ENCODE measurements at places on chromosomes 1 and 21.

- no peak for DNase-seq
Measured at GRCh38 chr21:42365770-42366169, 565 bp downstream of the TFF1 start.

DNA sequence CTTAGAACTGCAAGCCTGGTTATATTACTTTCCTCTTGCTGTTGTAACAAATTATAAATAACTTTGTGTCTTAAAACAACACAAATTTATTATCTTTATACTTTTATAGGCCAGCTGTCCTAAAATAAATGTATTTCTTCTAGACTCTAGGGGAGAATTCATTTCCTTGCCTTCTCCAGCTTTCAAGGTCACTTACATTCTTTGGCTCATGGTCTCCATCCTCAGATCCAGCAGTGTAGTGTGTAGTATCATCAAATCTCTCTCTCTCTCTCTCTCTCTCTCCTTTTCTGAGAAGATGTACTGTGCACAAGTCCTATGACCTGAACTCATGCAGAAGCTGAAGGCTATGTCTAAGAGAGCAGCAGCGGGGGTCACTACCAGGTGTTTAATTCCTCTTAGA lies 1510.6 kb downstream of the MRPL39 start:
- no peak for DNase-seq

DNA sequence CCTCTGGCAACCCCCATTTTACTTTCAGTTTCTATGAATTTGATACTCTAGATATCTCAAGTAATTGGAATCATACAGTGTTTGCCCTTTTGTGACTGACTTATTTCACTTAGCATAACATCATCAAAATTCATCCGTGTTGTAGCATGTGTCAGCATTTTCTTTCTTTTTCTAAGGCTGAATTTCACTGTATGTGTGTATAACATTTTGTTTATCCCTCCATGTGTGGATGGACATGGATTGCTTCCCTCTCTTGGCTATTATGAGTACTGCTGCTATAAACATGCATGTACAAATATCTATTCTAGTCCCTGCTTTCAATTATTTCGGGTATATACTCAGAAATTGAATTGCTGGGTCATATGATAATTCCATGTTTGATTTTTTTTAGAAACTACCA lies 97.3 kb downstream of the MAP3K21 start:
- DNase-seq = peak; percentile 4

DNA sequence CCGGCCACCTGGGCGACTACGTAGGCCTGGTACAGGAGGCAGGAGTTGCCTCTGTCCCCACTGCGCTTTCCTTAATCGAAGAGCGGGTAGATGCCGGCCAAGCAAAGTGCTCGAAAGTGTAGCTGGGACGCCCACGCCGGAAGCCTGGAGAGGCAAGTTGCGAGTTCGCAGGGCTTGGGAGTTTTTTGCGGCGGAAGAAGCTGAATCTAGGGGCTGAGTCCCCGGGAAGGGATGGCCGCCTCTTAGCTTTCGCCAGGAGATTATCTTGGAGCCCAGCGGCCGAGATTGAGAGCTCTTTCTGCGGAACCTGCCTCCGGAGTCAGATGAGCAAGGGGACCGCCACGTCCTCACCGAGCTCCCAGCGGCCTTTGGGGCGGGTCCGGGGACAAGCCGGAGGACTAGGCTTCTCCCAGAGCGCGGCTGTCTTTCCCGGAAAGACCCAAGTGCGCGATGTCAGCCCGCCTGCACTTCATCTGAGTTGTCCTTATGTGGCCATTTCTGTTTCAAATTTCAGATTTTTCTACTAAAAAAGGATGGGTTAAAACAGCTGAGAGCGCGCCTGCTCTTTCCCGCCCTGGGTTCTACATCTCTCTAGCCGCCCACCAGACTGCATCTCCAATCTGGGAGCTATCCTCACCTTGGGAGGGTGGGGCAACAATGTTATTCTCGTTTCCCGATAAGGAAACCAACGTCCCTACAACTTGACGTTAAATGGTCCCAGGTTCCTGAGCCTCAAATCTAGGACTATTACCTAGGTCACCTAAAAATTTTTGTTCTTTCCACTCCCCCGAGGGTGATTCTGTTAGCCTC lies 12.4 kb upstream of the TBX15 start:
- DNase-seq = no peak

GRCh38 chr1:26548841-26549240 lies 19.3 kb downstream of the RPS6KA1 start:
- no peak for DNase-seq

- DNase-seq = no peak
Measured at GRCh38 chr21:37164742-37165141, 91.7 kb downstream of the TTC3 start.

DNA sequence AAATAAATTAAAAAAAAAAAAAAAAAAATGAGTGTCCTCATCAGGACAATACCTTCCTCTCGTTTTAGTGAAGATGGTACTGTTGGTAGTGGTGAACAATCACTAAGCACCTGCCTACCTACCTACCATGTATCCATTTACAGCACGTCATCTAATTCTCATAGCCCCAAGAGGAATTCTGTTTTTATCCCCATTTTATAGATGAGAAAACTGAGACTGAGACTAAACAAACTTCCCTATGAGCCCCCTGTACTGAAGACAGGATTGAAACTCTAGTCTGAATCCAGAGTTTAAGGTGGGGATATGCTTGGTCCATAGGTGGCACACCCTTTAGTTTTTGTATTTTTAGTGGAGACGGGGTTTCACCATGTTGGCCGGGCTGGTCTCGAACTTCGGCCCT lies 17.3 kb upstream of the THEMIS2 start:
- no peak for DNase-seq

GRCh38 chr21:16072221-16072620 lies 342.4 kb downstream of the USP25 start:
- DNase-seq = no peak

Measured in hematopoietic multipotent progenitor cell treated with erythropoietin and hydrocortisone succinate and interleukin-3 and kit ligand, for 4 days (in vitro differentiated cells).